Bronchial epithelial cell (primary cell): ENCODE measurements at places on chromosomes 7 and 10.

DNA sequence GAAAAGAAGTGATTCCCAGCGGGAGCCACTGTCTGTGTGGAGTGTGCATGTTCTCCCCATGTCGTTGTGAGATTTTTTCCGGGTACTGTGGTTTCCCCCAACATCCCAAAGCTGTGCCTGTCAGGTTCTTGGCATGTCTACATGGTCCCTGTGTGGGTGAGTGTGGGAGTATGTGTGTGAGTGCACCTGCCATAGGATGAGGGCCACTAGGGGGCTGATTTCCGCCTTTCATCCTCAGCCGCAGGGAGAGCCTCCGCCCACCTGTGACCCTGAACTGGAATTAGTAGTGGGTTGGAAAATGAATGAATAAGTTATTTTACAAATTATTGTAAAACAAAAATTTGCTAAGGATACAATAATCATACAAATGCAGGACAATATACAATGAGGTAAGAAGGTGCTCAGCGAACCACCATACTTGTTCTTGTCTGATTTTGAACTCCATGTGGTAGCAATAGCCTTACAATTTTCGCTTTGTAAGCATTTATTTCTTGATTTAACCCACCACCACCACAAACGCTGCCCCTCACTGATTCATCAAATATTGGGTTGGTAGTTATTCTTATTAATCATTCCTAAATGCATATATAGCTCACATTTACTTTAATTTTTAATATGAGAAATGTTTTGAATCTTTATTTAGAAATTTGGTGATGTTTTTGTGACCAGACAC, 641.2 kb upstream of the VSTM2A start:
- DNase-seq = no peak

DNA sequence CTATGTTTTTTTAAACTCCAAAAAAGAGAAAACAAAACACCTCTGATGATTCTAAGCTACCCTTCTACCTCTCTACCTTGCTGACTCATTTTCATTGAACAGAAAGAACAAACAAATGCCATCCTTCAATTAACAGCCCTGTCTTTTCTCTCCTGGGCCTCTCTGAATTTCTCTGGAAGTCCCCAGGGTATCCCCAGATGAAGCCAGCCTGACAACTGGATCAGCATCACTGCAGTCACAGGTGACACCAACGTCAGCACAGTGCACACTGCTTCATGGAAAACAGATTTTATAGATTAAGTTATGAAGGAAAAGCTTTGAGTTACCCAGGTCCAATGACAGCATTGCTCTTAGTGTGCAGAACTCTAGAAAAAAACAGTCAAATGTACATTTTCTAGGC, 5.7 kb downstream of the HUS1 start:
- DNase-seq = no peak

DNA sequence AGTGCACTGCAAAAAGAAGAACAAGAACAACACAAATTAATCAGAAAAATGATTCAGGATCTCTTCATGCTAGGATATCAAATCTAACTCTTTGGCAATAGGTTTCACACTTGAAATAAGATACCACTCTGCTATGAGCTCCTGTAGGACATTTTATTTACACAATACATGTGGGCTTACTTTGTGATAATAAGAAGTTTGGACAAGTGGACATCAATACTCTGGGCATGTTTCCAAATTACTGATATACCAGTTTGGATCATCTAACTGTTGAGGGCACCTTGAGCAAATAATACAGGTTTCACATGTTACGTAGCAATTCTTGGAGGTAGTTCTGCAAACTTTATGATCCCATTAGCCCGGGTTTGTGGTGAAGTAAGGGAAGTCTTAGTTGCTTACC, 59.8 kb downstream of the CPVL start:
- DNase-seq = no peak

- no peak for DNase-seq
These were observed 47.2 kb downstream of the CELF2 start for GRCh38 chr10:11064832-11065231.

DNA sequence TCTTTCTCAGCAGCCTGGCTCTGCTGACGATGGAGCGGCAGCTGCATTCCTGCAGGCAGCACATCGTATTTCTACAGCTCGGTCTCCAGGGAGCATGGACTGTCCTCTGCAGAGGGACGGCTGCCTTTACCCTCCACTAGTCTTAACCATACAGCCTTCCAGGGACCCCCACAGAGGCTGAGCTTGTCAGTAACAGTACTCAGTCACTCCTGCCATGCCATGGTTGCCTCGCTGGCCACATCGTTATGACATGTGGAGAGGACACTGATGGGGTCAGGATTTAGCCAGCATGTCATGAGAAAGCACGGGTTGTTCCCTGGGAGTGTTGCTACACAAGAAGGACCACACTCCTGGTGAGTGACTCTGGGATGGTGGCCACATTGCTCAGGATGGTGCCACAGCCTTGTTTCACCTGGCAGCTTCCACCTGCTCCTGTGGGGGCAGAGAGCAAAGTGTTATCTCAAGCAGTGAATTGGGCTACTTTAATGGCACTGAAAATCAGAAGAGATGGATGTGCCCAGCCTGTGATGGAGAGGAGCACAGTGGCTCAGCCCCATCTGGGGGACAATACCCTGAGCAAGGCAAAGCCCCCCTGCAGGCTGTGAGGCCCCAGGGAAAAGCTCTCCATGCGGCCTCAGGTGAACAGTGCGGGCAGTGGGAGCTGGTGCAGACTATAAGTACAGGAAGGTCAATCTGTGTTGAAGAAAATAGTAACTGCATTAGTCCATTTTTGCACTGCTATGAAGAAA, 443.9 kb downstream of the TCERG1L start:
- DNase-seq = no peak

GRCh38 chr10:82796510-82796909, 921.5 kb downstream of the NRG3 start:
- DNase-seq = no peak

DNA sequence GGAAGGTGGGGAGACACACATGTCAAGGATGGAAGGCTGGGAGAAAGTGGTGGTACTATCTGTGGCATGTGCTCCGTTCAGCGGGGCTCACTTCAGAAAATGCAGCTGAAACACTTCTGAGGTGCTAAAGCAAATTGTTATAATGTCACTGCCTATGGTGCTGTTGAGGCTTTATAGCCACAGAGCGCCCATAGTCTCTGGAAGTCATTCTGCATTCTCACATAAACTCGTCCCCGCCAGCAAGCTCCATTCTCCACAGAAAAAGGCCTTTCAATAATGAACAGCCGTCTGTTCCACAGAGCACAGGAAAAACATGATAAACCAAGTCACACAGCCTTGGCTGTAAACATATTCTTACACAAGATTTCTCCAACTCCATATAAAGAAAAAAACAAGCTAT, 131.9 kb downstream of the TAX1BP1 start:
- no peak for DNase-seq

GRCh38 chr10:86071758-86072157, 294.8 kb downstream of the GRID1 start:
- no peak for DNase-seq

- DNase-seq = no peak
These were observed 37.6 kb downstream of the C10orf105 start for GRCh38 chr10:71681977-71682376.

GRCh38 chr7:158489462-158490155, 98.0 kb downstream of the PTPRN2 start:
- DNase-seq = no peak

DNA sequence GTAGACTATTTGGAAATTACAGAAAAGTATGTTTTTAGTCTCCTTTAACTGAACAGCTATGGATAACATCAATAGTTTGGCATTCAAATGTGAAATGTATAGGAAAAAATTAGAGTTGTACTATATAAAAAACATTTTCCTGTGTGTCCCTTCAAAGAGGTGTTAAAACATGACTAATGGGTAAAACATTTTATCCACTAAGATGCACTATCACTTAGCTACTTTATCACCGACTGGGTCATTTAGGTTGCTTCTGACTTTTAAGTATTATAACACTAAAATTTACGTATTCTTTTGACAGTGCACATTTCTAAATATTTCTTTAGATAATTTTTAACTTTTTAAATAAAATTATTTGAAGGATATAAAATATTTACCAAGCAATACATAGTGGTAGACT, 77.6 kb downstream of the UBE2H start:
- DNase-seq = peak; percentile 28

DNA sequence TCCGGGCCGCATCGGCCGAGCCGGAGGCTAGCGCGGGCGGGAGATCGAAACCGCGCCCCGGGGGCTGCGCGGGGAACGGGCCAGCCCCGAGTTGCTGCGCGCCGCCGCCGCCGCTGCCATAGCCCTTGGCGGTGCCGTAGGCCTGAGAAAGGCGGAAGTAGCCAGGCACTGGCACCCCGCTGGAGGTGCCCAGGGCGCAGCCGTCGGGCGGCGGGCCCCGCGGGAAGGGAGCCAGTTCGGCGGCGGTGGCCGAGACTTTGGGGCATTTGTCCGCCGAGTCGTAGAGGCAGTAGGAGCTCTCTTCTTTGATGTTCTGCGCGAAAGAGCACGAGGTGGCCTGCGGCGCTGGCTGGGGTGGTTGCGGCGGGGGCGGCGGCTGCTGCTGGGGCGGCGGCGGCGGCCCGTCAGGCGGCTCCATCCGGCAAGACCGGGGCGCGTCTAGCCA, 587 bp downstream of the HOXA10 start:
- no peak for DNase-seq

- DNase-seq = no peak
These were observed at the start of gene GRB10 for GRCh38 chr7:50782375-50783208. GRB10 (minus strand) TSS chr7:50782896; CDS start chr7:50732322, 50,574 bp downstream.

DNA sequence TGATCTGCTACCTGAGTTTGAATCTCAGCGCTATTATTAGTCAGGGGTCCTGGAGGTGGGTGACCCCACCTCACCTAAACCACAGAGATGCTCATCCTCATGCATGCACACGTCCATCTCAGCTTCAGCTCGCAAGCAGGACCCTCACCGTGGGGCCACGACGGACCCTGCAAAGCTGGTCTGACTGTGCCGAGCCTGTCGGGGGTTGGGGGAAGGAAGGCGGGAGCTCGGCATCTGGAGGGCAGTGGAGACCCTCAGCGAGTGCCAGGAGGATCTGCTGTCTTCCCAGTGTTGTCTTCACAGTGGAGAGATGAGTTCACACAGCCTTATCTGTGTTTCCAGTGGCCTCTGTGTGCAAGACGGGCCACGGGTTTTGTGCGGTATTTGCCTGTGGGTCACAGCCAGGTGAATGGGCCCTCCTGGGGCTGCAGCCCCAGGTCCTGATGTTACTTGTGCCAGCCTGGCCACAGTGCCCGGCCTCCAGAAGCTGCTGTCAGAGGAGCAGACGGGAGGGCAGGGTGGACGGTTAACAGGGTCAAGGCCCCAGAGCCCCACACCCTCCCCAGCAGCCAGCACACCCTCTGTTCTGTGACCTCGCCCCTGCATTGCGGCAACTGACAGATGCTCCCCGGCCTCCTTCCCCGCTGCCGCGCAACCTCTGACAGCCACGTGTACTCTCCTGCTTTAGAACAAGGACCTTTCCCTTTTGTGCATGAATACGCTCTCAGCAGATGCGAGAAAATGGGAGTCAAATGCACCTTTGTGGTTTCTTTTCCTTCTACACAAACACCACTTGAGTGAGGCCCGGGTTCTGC, 528.8 kb downstream of the DNAJB6 start:
- no peak for DNase-seq

GRCh38 chr7:157673573-157673972, 336.8 kb downstream of the DNAJB6 start:
- DNase-seq = no peak

DNA sequence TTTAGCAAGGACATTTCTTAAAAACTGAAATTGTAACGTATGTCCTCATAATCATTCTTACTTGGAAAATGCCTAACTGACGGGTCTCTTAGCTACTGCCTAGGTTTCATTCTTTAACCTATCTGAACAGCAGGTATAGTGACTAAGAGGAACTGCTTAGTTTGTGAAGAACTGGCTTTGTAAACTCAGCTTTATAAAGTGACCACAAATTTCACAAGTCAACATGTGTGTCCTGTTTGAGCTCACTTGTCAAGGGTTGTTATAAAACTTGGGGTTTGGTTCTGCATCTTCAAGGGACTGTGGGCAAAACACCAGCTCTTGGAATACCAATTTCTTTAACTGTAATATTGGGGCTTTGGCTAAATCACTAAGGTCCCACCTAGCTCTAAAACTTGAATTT, 32.2 kb downstream of the MRPS33 start:
- no peak for DNase-seq
